ENCODE measurements at places on chromosomes 16 and 17.

DNA sequence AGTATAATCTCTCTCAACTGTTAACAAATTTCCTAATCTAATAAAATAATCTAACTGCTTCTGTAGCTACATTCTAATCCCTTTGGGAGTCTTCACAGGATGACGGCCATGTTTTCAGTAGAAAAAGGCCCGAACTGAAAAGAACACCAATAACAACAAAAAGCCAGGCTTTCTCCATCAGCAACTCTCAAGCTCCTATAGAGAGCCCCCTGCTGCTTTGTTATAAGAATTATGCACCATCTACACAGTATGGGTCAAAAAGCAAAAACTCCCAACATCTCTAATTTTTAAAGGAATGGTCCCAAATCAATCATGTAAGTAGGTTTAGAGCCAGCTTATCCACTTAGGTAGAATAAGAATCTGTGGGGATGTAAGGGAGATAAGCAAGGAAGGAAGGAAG, 163.6 kb upstream of the C17orf78 start:
- DNase-seq, result no peak

DNA sequence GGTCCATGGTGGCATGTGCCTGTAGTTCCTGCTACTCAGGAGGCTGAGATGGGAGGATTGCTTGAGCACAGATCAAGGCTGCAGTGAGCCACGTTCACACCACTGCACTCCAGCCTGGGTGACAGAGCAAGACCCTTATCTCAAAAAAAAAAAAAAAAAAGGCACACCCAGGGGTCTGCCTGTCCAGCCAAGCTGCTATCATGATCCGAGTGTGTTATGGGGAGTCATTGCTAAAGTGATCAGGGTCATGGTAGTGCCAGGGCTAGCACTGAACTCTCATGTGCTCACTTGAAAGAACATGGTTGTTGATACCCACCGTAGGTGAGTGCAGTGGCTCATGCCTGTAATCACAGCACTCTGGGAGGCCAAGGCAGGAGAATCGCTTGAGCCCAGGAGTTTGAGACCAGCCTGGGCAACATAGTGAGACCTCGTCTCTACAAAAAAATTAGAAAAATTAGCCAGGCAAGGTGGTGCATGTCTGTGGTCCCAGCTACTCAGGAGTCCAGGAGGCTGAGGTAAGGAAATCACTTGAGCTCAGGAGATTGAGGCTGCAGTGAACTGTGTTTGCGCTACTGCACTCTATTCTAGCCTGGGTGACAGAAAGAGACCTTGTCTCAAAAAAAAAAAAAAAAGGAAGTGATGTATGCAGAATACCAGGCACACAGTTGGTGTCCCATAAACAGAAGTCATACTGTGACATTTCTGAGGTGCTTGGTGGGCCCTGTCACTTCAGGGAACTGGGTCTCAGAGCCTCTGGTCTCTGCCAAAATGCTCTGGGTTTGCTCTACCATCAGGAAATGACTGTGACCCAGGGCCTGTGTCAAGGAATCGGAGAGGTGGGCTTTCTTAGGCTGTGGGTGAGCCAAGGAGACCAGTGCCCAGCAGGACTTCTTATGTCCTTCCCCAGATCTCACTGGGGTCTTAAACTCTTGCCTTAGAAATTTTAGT, 2.2 kb downstream of the PRM1 start:
- no peak for DNase-seq

DNA sequence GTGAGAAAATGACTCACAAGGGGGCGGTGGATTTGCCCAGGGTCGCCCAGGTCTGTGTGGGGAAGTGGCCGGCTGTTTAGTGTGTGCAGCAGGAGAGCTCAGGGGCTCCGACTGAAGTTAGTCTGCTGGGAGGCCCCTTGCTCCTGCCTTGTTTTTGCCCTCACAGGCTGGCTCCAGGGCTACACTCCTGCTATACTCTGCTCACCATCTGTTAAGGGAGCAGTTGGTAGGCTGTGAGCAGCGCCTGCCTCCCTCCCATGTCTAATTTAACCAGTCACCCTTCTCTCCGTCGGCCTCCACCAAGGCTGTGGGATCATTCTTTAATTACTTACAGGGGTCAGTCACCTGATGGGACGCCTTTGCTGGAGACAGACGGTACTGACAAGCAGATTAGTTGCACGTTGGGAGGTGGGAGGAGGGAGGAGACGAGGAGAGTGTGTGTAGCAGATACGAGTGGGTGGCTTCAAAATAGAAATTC, 35.5 kb downstream of the KSR1 start:
- no peak for DNase-seq

DNA sequence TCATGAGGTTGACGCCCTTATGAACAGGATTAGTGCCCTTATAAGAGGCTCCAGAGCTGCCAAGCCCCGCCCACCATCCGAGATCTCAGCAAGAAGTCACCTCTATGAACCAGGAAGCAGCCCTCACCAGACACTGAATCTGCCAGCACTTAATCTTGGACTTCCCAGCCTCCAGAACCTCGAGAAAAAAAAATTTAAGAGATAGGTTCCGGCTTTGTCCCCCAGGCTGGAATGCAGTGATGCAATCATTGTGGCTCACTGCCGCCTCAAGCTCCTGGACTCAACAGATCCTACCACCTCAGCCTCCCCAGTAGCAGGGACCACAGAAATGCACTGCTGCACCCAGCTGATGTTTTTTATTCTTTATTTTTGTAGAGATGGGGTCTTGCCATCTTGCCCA, 22.5 kb upstream of the ADCY9 start:
- DNase-seq, result no peak

DNA sequence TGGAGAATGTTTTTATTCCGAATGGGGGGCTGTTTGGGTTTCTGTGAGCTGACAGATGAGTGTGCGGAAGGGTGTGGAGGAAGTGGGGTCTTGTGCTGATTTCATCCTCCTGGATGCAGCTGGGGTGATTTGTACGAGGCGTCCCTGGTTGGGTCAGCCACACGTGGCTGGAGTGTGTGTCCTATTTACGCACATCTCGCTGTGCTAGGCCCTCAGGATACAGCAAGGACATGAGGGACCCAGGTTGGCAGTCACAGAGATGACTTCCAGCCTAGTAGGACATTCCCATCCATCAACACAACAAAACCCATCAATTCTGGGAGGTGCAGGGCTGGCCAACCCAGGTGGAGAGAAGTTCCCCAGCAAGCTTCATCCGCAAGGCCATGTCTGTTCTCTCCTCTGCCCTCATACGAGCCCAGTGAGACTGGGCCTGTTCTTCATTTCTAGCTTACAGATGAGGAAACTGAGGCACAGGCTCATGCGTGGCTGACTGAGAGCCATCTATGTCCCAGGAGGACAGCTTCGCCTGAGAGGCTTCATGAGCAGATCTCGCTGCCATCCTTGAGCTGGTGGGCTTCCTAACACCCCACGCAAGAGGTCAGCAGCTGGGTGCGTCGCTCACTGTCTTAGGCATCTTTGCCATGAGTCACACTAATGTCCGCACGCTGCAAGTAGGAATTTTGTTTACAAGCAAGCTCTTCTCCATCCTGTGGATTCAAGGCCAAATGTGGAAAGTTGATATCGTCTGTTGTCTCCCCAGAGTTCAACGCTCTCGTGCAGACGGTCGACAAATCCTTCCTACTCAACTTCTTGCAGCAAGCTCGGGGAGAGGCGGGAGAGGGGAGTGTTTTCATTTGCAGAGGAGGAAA, 24.4 kb downstream of the IRF8 start:
- no peak for DNase-seq

DNA sequence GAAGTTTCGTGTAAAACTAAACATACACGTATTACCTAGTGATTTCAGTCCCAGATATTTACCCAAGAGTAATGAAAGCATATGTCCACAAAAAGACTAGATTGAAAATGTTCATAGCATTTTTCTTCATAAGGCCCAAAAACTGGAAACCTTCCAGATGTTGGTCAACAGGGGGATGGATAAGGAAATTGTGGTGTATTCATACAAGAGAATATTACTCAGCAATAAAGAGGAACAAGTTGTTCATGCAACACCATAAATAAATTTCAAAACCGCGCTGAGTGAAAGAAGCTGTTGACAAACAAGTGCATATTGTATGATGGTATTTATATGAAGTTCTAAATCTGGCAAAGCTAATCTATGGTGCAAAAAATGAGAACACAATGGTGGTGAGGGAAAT, 54.1 kb upstream of the NFAT5 start:
- no peak for DNase-seq

DNA sequence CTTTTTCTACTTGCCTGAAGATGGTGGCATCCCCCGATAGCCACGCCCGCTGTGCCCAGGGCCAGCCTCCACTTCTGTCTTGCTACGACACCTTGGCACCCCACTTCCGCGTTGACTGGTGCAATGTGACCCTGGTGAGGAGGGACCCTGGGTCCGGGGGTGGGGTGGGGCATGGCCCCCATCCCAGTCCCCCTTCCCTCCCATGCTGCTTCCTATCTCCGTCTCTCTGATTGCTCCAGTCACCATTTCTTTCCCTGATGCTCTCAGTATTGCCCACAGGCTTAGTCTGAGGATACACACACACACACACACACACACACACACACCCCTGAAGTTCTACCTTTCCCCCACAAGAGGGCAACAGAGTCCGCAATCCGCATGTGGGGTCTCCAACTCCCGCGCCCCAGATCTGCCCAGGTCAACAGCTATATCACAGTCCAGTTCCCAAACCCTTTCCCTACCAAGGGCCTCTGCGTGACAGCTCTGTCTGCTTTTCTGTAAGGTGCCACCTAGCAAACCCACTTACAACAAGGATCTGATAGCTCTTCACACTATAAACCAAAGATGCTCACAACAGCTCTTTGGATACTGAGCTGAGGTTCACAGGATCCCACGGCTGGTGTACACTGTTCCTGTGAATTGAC, 3.4 kb downstream of the SGCA start:
- no peak for DNase-seq

DNA sequence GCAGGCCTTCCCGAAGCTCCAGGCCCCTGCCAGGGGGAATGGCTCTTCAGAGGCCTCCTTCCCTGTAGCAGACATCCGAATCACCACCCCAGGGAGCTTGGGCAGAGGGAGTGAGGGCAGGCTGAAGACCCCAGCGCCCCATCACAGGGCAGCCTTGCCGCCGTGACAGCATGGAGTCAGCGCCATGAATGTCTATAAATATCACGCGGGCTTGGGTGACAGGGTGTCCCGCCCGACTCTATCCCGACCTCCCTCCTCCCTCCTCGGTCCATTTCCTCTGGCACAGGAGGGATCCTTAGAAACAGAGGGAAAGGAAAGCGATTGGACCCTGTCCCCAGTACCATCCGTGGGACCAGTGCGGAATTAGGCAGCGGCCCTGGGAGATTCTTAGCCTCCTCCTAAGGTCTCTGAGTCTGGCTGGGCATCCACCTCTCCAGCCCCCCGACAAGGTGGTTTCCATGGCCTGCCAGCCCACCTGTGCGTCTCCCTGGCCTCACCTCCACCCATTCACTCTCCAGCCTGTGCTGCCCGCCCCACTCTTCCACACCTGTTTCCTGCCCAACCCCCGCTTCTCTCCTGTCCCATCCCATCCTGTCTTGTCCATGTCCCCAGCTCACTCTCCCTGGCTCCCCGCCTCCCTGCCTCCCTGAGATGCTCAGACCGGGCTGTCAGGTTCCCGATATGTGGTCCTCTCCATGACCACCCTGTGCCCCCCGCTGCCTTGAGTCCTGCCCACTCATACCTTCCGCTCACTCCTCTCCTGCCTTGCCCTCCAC, 5.1 kb downstream of the ATP2A1 start:
- DNase-seq, result no peak

GRCh38 chr17:28552176-28552999, at the start of gene UNC119:
TSS of gene UNC119 (minus strand) at chr17:28552624. CDS start at chr17:28552557, 67 bp downstream.
- peak; percentile 39 for DNase-seq

DNA sequence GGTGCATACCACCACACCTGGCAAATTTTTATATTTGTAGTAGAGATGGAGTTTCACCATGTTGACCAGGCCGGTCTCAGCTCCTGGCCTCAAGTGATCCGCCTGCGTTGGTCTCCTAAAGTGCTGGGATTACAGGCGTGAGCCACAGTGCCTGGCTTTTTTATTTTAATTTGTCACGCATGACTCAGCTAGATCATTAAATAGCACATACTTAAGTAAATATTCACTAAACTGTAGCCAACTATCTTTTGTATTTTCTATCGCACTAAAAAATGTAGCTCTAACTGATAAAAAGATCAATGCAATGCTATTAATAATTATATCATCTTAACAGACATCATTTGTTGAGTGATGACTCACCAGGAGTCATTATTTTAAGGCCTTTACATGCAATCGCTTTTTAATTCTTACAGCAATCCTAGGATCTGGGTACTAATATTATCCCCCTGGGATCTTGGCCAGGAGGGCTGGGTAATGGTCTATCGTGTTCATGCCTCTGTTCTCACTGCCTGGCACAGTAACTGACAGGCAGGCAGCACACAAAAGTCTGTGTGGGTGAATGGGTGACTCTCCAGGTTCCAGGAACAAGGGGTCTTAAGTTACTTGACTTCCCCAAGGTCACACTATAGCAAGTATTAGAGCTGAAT, 693.5 kb upstream of the EEF2KMT start:
- no peak for DNase-seq

DNA sequence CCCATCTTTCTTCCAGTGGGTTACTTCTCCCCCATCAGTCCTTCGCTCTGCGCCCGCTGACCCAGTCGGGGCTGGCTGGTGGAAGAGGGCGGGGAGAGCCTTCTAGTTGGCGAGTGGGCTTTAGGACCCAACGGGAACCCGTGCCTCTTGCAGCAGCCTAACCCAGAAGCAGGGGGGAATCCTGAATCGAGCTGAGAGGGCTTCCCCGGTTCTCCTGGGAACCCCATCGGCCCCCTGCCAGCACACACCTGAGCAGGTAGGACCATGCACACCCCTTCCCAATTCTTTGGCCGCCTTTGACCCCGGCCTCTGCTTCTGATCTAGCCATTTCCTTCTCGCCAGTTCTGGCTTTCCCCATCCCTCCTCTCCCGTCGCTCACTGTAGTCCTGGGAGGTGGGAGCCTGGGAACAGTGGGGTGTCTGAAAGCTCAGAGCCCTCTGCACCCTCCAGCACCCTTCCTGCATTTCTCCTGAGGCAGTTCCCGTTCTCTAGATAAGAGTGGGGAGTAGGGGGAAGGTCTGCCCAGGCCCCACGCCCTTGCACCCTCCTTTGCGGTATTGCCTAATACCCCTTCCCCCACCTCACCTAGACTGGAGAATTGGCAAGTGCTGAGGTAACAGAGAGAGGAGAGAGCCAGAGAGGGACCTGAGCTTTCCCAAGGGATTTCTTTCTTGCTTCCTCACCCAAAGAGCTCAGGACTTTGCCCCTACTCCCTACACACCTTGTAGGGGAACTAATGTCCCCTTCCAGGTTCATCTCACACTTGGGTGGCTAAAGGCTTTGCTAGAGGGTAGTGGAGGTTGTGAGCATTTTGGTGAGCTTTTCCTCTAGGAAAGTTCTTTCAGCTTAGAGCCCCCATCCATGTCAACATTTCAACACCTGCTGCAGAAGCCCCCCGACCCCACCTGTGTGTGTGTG, at the start of gene RARA:
RARA (plus strand) TSS at position 150 of the 918 bp plus-strand sequence. CDS start 22,039 bp downstream, outside the sequence.
- DNase-seq, result no peak

GRCh38 chr17:4412933-4413831, 20.6 kb upstream of the SPNS3 start:
- peak; percentile 68 for DNase-seq

- no peak for DNase-seq
These were observed 13.9 kb downstream of the MPRIP start for GRCh38 chr17:17056156-17056539.

DNA sequence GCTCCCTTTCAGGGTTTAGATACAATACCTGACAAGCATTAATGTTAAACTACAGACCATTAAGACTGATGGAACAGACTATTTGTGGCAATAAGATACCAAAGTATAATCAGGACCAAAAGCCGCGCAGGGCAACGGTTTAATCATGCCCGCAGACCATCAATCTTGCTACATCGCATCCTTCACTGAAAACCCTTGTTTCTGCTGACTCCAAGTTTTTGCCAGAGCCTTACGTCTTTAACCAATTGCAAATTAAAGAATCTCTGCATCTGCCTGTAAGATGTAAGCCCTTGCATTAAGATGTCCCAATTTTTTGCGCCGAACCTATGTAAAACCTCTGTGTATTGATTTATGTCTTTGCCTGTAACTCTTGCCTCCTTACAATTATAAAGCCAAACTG, 94.2 kb upstream of the RBBP6 start:
- no peak for DNase-seq

All from stimulated activated CD4-positive, alpha-beta T cell treated with anti-CD3 and anti-CD28 coated beads, TNF-alpha, amount 100 ng/mL, for 1 hour (primary cell).